Kidney capillary endothelial cell (primary cell): ENCODE measurements at places on chromosomes 2 and 18.

DNA sequence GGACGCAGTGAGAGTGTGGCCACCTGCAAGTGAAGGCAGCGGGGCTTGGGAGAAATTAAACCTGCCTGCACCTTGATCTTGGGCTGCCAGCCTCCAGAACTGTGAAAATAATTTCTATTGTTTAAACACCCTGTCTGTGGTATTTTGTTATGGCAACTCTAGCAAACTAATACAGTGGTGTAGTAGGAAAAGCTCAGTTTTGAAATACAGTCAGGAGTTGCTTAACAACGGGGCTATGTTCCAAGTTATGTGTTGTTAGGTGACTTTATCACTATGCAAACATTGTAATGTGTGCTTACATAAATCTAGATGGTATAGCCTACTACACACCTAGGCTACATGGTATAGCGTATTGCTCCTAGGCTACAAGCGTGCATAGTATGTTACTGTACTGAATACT lies 93.4 kb upstream of the FN1 start:
- DNase-seq: no peak

DNA sequence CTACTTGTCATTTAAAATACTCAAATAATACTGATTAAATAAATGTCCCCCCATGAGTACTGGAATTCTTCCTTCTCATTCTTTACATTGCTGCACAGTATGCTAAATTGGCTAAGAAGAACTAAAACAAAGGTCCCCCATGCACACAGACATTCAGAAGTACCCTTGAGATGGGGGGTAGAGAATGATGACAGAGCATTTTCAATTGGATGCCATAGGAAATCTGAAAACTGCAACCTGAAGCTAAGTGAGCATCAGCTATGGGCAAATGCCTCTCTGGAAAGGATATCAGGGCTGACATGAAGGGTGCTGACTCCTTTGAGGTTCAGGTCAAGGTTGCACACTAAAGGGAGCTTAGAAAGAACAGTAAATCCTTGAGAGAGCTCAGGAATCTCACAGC lies 10.1 kb upstream of the TNFAIP6 start:
- DNase-seq: no peak

DNA sequence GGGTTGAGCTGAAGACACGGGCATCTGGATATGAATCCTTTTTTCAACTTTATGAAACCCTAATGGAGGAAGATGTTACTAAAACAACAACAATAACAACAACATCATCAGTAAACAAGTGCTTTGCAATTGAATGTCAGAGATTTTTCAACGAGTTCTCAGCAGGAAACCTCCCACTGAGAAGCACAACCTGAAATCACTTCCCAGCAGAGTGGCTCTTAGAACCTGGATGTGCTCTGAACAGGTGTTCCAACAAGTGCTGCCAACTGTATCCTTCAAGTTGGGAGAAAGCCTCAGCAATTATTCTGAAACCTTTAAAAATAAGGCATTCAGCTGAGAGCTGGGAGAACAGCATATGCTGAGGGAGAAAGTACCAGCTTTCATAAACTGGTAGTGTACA lies 1622.7 kb upstream of the CELF4 start:
- DNase-seq: no peak

DNA sequence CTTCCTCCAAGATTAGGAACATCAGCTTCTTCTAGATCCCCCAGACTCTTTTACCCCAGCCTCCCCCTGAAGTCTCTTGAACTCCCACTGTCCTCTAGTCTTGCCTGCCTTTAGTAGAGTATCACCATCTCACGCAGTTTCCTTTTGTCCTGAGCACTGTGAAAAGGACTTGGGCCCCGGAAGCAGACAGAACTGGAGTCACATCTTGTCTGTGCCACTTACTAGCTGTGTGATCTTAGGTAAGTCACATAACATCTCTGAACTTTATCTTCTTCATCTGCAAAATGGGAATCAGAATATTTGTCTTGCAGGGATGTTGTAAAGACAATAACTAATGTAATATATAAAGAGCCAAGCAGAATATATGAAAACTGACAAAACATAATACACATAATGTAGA lies 8.4 kb upstream of the TRABD2A start:
- no peak for DNase-seq

DNA sequence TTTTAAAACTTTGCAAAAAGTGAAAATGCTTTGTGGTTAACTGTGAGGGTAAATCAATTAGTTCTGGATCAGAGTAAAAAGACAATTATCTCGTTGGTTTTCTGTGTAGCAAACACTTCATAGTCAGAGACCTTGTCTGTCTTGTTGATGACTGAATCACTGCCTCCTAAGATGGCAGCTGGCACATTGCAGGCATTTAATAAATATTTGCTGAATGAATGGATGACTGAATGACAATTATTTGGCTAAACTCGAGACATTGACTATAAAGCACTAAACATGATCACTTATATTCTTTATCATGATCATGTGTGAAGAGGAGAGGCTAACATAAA lies 96.2 kb downstream of the MAIP1 start:
- DNase-seq: no peak

- no peak for DNase-seq
These were observed 46.1 kb downstream of the SDC1 start for GRCh38 chr2:20178666-20179465.

GRCh38 chr2:179253226-179253625 lies 11.4 kb downstream of the SESTD1 start:
- no peak for DNase-seq

- no peak for DNase-seq
These were observed 333.1 kb downstream of the DYSF start for GRCh38 chr2:71786291-71787107.

- DNase-seq: no peak
These were observed 215.5 kb upstream of the HAAO start for GRCh38 chr2:43007901-43008300.

DNA sequence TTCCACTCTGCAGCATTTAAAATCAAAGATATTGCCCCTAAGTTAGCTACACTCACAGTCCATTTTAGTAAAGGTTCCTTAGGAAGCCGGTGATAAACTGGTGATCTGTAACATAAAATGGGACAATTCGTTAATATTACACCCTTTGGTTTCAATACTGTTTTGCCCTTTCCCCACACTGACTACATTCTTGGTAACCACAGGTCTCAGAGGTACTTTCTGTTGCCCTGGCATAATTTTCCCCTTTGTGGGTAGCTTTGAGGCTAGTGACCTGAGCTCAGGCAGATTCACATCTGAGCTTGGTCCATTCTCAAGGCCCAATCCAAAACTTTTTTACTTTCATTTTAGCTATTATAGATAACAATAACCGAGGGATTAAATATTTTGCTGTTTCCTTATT lies 32.9 kb upstream of the CSRNP3 start:
- no peak for DNase-seq
